ENCODE measurements at places on chromosomes 1 and 21.

DNA sequence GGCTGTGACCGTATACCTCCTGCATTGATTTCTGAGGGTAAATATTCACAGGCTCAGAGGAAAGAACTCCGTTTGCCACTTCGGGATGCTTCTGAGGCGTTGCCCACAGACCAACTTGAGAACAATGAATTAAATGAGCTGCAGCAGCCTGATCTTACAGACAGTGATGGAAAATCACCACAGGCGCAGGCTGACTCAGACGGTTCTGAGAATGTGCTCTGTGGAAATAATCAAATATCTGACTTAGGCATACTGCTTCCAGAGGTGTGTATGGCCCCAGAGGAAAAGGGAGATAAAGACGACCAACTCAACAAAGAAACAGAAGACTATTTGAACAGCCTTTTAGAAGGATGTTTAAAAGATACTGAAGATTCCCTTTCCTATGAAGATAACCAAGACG lies 76.7 kb upstream of the SCCPDH start:
- DNase-seq = no peak

GRCh38 chr1:160997323-160998038 lies 23.5 kb downstream of the F11R start:
- no peak for DNase-seq

GRCh38 chr21:31614705-31615104 lies 44.8 kb upstream of the SOD1 start:
- DNase-seq = no peak

DNA sequence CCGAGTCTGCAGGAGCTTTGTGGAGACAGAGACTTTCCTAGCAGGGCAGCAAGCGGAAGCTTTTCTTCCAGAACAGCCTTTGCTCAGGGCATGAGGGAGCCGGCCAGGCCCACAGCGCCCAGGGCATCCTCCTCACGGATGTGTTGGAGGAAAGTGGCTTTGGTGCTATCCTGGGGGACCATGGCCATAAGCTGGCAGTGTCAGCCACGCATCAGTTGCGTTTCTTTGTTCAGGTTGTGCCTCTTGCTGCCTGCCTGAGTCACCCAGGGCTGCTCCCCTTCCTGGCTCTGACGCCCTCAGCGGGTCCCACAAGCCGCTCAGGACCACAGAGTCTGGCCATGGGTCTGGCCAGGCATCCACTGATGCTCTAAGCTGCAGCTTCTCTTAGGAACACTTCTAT lies 39.6 kb upstream of the PRSS38 start:
- no peak for DNase-seq

- DNase-seq = no peak
Observed at GRCh38 chr1:153483776-153484175, 23.3 kb upstream of the S100A7 start.

- no peak for DNase-seq
Observed at GRCh38 chr1:10724052-10724494, 72.4 kb downstream of the CASZ1 start.

DNA sequence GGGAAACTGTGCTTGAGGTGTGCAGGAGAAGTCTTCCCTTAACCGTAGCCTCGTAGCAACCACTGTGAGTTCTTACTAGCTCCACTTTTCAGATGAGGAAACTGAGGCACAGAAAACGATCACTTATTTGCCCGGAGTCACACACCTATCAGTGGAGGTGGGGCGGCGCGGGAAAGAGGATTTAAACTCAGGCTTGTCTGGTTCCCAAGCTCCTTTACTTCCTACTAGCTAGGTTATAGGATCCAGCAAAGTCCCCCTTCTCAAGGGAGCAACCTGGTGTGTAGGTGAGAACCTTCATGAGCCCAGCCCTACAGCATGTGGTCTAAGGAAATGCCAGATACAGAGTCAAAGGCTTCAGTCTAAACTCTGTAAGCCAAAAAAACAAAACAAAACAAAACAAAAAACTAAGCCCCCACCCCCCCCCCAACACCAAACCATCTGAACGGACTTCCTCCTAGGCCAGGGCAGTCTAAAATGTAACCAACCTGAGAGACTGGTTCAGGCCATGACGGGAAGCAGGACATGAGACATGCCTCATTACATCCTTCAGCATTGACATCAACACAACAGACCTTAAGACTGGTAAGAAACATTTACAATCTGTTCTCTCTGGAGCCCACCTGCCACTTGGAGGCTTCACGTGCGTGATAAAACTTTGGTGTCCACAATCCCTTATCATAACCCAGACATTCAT lies 709 bp upstream of the FBXO42 start:
- no peak for DNase-seq

GRCh38 chr1:210482945-210483617 lies 154.4 kb downstream of the HHAT start:
- DNase-seq = no peak

GRCh38 chr1:53270107-53270506 lies 31.8 kb upstream of the MAGOH start:
- DNase-seq = no peak

DNA sequence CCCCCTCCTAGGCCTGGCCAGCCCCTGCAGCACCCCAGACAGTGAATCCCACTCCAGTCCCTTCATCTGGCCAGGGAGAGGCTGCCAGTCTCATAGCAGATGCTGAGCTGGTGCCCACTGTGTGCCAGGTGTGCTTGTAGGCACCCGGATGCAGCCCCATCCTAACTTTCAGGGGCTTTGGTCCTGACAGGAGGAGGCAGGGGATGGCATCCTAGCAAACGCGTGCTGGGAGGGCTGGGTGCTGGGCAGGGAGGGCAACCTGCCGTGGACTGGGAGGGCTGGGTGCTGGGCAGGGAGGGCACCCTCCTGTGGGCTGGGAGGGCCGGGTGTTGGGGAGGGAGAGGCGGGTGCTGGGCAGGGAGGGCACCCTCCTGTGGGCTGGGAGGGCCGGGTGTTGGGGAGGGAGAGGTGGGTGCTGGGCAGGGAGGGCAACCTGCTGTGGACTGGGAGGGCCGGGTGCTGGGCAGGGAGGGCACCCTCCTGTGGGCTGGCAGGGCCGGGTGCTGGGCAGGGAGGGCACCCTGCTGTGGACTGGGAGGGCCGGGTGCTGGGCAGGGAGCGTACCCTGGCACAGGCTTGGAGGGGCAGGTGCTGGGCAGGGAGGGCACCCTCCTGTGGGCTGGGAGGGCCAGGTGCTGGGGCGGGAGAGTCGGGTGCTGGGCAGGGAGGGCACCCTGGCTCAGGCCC lies 35.3 kb downstream of the SLC19A1 start:
- DNase-seq = no peak

Measured in stimulated activated CD8-positive, alpha-beta memory T cell treated with anti-CD3 and anti-CD28 coated beads, Interleukin-15, amount 100 ng/mL, for 48 hours (primary cell).